HT1080 (cell line): ENCODE measurements at places on chromosomes 16 and 17.

- DNase-seq = peak; percentile 49
Measured at GRCh38 chr16:11312718-11313492, 31.8 kb upstream of the PRM1 start.

GRCh38 chr17:204427-205147, 23.1 kb upstream of the DOC2B start:
- DNase-seq = no peak

- DNase-seq = peak; percentile 83
Measured at GRCh38 chr17:29591146-29591736, 1.7 kb upstream of the ANKRD13B start.

DNA sequence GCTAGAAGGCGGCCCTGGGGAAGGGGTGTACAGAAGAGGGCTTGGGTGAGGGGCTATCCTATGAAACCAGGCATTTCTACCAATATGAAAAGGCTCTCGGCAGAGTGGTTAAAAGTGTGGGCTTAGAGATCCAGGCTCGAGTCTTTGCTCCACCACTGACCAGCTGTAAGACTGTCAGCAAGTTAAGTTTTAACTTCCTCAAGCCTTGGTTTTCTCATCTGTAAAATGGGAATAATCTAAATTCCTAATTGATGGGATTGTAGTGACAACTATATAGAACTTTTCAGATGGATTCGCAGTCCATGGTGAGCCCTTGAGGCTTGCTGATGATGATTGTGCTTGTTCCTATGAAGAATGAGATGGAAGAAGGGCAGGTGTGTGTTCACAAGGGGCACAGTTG, 50.6 kb upstream of the NDRG4 start:
- DNase-seq = no peak

- DNase-seq = no peak
Measured at GRCh38 chr17:10384175-10384574, 11.4 kb upstream of the MYH13 start.

GRCh38 chr16:88770461-88771293, 14.3 kb downstream of the PIEZO1 start:
- no peak for DNase-seq
